ENCODE measurements at places on chromosomes 2 and 18. TPM values are rescaled to one million over a fixed set of nuclear protein-coding genes. Genes with fewer than 3 reads are reported as not detected.
A peak's percentile ranks its signal among the peaks of the same experiment; 100 is the strongest.

NAT8 gene
- total RNA-seq: not detected

NEUROD1 gene
- not detected for total RNA-seq

MATN3 gene
- not detected for total RNA-seq

DNA sequence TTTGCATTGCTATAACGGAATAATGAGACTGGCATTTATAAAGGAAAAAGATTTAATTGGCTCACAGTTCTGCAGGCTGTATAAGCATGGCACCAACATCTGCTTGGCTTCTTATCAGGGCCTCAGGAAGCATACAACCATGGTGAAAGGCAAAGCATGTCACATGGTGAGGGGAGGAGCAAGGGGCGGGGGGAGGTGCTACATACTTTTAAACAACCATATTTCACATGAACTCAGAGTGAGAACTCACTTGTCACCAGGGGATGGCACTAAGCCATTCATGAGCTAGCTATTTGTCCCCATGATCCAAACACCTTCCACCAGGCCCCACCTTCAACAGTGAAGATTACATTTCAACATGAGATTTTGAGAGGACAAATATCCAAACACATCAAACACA, 188.7 kb downstream of the MBD5 start:
- H3K36me3 ChIP-seq: peaks cover 8% of the 10 kb centered on the region
- peaks cover 2% of the 10 kb centered on the region for H3K4me1 ChIP-seq
- H3K27ac ChIP-seq: no peak overlapping the region
- no peak overlapping the region for H3K4me3 ChIP-seq

- peaks cover 72% of the 10 kb centered on the region for H3K4me1 ChIP-seq
- no peak for DNase-seq
- no peaks in the 10 kb centered on the region for H3K27me3 ChIP-seq
- H3K27ac ChIP-seq: peak overlapping the region; percentile 19
These were observed 60.6 kb downstream of the CAB39 start for GRCh38 chr2:230773039-230773773.

DNA sequence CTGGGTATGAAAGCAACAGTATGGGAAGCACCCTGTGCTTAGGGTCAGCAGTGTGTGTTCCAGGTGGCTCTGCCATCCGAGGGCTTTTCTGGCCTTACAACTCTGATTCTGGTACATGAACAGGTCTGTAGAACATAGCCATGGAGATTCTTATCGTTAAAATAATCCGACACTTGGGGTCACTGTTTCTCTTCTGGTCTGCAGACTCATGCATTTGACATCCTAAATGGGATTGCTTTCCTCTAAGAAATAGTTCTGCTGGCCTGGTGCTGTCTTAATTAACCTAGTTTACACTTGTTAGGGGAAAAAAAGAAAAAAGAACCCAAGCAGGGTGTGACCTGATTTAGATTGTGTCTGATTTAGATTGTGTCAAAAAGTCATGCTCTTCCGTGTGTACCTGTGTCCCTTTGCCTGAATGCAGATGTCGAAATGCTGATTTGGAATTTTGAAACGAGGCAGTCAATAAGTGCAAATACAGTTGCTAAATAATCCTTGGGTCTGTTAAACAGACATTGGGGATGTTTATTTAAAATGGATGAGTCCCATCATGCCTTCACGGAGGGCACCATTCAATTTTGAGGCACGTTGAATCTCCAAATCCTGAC, 59.6 kb downstream of the TRPM8 start:
- peaks cover 25% of the 10 kb centered on the region for H3K4me1 ChIP-seq
- peaks cover 2% of the 10 kb centered on the region for H3K27me3 ChIP-seq
- peaks cover 2% of the 10 kb centered on the region for H3K36me3 ChIP-seq

DNA sequence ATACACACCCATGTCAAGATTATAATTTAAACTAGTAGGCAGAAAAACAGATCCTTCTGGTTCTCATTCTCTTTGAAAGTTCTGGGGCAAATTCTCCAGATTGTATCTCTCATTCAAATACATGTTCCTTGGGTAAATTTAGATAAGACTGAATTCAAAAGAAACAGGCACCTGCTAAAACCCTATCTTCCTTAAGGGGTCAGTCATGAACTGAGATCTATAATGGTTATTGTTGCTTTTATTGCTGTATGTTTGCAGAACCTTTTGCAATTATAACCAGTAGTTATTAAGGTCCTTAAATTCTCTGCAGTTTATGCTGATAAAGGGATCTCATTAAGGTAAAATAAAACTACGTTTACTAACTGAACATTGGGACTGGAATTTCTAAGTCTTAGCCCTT, 83.5 kb downstream of the MYO5B start:
- H3K27me3 ChIP-seq: peaks cover 28% of the 10 kb centered on the region
- no peak overlapping the region for H3K4me3 ChIP-seq
- H3K36me3 ChIP-seq: no peaks in the 10 kb centered on the region
- DNase-seq: no peak
- H3K4me1 ChIP-seq: no peaks in the 10 kb centered on the region

- DNase-seq: no peak
- no peak overlapping the region for H3K4me3 ChIP-seq
- no peaks in the 10 kb centered on the region for H3K36me3 ChIP-seq
- no peaks in the 10 kb centered on the region for H3K4me1 ChIP-seq
- H3K27ac ChIP-seq: no peak overlapping the region
- H3K27me3 ChIP-seq: peaks cover 7% of the 10 kb centered on the region
These were observed 34.9 kb downstream of the SCN1A start for GRCh38 chr2:166092889-166093288.

- H3K36me3 ChIP-seq: peaks cover 19% of the 10 kb centered on the region
- peak overlapping the region; percentile 4 for H3K4me3 ChIP-seq
- peaks cover 9% of the 10 kb centered on the region for H3K27me3 ChIP-seq
- peak overlapping the region; percentile 41 for H3K27ac ChIP-seq
- no peak for DNase-seq
- H3K4me1 ChIP-seq: peaks cover 10% of the 10 kb centered on the region
These were observed 54.9 kb downstream of the CCNT2 start for GRCh38 chr2:134973241-134974138.

DNA sequence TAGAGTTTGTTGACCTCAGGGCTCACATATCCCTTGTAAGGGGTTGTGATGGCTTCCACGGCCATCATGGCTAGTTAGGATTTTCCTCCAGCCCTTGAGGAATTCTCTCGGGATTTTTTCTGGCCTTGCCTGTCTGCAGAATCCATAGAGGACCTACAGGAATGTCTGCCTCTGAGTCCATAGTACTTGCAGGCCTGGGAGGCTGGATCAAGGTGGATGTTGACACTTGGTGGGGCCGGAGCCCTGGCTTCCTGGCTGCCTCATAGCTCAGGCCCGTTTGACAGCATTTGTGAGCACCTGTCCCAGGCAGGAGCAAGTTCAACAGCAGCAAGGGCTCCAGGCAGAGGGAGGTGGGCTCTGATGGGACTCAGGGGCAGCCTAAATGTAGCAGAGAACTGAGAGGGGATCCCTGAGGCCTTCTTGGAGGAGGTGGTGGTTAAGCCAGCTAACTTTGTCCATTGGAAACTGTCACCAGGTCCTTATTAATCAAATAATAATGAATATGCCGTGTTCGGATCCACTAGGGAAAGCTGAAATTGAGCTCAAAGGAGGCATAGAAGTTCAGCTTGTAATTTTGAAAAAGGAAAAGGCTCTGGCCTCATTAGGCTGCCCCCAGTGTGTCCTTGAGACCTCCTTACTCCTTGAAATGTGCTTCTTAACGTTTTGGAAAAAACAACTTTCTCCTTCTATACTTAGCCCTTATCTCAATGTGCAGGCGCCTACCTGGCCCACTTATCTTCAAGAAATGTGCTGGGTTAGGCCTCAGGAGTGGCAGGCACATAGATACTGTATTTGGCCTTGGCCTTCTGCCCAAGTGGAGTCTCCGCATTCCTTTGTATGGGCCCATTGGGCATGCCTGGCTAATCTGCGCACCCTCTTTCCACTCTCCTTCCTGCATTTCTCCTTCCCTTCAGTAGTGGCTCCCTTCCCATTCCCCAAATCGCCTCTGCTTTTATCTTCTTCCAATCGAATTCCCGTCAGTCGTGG, 66.9 kb downstream of the HPCAL1 start:
- no peaks in the 10 kb centered on the region for H3K27me3 ChIP-seq
- H3K4me3 ChIP-seq: no peak overlapping the region
- no peak for DNase-seq
- H3K27ac ChIP-seq: peak overlapping the region; percentile 11

- no peaks in the 10 kb centered on the region for H3K4me1 ChIP-seq
- H3K27ac ChIP-seq: no peak overlapping the region
- DNase-seq: no peak
- peaks cover 11% of the 10 kb centered on the region for H3K27me3 ChIP-seq
These were observed 46.0 kb downstream of the ARHGEF33 start for GRCh38 chr2:38935568-38936172.

DNA sequence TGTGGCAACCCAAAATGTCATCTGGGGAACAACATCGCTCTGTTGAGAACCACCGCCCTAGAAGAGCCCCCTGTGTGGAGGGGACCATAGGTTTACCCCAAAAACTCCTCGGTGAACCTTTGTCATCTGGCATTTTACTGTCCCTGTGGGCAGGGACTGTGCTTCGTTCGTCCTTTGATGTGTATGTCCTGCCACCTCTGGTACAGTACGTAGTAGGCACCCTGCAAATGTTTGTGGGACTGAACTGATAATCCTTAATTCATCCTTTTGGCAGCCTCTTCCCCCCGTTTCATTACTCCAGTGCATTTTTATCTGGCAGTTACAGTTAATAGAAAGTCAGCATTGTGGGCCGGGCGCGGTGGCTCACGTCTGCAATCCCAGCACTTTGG, 728 bp downstream of the NAPG start:
- peak overlapping the region; percentile 90 for H3K27ac ChIP-seq
- peak overlapping the region; percentile 93 for H3K4me3 ChIP-seq
- peaks cover 32% of the 10 kb centered on the region for H3K4me1 ChIP-seq

DNA sequence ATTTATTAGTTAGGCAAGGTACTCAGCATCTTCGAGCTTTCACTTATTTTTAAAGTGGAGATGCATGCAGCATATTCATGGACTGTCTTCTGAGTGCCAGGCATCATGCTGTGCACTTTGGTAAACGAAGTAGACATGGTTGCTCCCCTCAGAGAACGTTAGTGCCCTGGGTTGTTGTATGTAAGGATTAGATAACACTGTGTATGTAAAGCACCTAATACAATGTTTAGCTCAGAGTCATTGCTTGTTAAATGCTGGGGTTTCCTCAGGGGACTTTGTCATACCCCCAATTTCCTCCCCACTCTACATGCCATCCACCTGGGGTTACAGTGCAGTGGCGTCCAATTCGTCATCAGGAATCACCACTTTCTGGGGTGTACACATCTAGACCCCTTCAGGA, 2.8 kb downstream of the UGGT1 start:
- no peak overlapping the region for H3K4me3 ChIP-seq
- H3K4me1 ChIP-seq: peaks cover 34% of the 10 kb centered on the region
- DNase-seq: no peak
- peaks cover 22% of the 10 kb centered on the region for H3K36me3 ChIP-seq
- H3K27ac ChIP-seq: no peak overlapping the region

- peaks cover 2% of the 10 kb centered on the region for H3K4me1 ChIP-seq
- H3K36me3 ChIP-seq: peaks cover 6% of the 10 kb centered on the region
- H3K27ac ChIP-seq: no peak overlapping the region
These were observed 15.2 kb downstream of the OTOF start for GRCh38 chr2:26462511-26463243.

DNA sequence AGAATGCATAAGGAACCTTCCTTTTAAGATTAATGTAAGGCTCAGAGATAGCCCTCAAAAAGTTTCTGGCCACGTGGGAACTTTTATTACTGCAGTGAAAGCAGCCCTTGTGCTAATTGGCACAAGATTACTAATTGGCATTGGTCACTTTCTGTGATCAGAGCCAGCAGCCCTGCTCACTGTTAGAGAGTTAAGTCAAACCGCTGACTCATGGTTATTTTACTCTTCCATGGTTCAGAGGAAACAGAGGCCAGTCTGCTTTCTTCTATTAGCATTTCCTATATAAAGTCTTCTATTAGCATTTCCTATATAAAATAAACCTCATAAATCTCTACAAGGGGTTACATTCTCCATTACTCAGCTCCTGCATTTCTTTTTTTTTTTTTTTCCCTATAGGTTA, 1.5 kb upstream of the SLC35G4 start:
- no peak overlapping the region for H3K27ac ChIP-seq
- no peaks in the 10 kb centered on the region for H3K36me3 ChIP-seq
- H3K4me1 ChIP-seq: no peaks in the 10 kb centered on the region
- no peak for DNase-seq
- peaks cover 5% of the 10 kb centered on the region for H3K27me3 ChIP-seq

- H3K27ac ChIP-seq: no peak overlapping the region
- H3K4me1 ChIP-seq: no peaks in the 10 kb centered on the region
- H3K36me3 ChIP-seq: no peaks in the 10 kb centered on the region
- no peak overlapping the region for H3K4me3 ChIP-seq
- no peak for DNase-seq
These were observed 413.8 kb downstream of the FBXO15 start for GRCh38 chr18:73733806-73734314.

DNA sequence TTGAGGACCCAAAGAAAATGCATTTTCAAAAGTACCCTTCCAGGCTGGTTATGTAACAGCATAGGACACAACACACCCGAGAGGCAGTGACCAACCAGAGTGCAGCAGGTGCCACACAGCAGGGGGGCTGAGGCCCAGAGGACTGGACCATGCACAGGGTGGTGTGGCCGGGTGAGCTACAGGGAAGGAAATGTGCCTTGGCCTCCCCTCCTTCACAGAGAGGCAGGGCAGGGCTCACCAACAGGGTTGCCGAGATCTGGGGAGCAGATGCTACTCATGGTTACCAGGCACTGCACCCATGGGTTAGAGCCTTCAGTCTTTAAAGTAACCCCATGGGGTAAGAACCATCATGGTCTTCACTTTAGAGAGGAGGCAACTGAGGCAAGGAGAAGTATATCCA, 158.4 kb downstream of the MSH2 start:
- no peaks in the 10 kb centered on the region for H3K36me3 ChIP-seq
- no peaks in the 10 kb centered on the region for H3K4me1 ChIP-seq
- no peak overlapping the region for H3K27ac ChIP-seq
- H3K4me3 ChIP-seq: no peak overlapping the region
- peaks cover 2% of the 10 kb centered on the region for H3K27me3 ChIP-seq
- no peak for DNase-seq

GRCh38 chr2:129794540-129794939, 184.9 kb upstream of the RAB6C start:
- no peaks in the 10 kb centered on the region for H3K4me1 ChIP-seq
- no peak overlapping the region for H3K27ac ChIP-seq
